ENCODE measurements at places on chromosomes 16 and 17.

DNA sequence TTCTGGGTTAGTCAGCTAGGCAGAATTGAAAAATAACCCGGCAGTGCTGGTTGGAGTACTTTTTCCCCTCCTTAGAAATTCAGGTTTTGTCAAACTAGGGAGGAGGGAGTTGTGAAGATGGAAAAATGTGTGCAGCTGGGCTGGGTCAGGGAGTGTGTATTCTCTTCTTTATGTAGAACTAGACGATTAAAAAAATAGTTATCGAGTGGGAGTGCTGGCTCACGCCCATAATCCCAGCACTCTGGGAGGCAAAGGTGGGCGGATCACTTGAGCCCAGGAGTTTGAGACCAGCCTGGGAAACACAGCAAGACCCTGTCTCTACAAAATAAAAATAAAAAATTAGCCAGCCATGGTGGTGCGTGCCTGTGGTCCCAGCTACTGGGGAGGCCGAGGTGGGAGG is 106.4 kb downstream of the GNAO1 start:
- no peak for DNase-seq

GRCh38 chr16:20318006-20318405 is 9.3 kb downstream of the GP2 start:
- DNase-seq: no peak

GRCh38 chr16:57266531-57267260 is 17.8 kb downstream of the PLLP start:
- no peak for DNase-seq

DNA sequence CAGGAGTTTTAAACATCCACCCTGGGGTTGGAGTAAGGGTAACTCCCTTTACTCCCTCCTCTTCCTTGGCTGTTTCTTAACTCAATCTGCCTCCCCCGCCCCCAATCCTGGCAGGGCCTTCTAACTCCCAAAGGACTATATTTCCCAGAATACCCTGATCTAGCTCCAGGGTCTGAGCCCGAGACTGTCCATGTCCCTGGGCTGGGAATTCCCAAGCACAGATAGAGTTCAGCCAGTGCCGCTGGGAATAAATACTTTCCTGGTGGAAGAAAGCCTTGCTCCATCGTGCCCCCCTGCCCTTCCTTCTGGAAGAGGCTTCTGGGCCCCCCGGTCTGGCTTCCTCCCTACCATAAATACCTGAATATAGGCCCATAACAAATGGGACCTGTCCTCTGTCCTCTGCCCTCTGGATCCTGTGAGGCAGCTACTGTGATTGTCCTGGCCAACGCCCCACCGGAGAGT is 10.2 kb downstream of the BAHCC1 start:
- DNase-seq: no peak

GRCh38 chr17:19302791-19303331 is 59.7 kb downstream of the B9D1 start:
- DNase-seq: no peak

GRCh38 chr17:67636834-67637520 is 80.8 kb upstream of the NOL11 start:
- no peak for DNase-seq

DNA sequence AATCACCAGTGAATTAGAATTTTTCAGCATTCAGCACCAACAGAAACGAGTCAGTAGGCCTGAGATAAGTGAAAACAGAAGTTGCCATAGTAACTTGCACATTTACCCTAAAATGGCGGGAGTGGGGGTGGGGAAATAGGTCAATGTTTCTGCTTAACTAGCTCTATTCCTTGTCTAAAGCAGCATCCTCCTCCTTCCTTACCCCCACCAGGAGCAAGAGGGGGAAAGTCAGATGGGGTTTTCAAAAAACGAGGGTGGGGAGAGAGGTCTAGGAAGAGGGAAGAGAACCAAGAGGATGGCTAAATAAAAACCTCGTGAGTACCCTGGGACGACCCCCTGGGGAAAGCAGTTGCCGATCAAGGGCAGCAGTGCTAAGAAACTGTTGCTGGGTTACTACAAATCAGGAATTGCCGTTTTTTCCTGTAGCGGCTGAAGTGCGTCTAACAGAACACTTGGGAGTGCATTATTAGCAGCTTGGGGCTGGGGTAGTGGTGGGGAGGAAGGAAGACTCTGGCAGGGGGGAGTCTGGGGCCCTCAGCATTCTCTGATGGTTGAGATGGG is 34.4 kb upstream of the MNT start:
- DNase-seq: no peak

- DNase-seq: no peak
Measured at GRCh38 chr16:66298006-66298405, 68.5 kb upstream of the CDH5 start.

- no peak for DNase-seq
Measured at GRCh38 chr16:20889625-20890275, 10.4 kb downstream of the DCUN1D3 start.

DNA sequence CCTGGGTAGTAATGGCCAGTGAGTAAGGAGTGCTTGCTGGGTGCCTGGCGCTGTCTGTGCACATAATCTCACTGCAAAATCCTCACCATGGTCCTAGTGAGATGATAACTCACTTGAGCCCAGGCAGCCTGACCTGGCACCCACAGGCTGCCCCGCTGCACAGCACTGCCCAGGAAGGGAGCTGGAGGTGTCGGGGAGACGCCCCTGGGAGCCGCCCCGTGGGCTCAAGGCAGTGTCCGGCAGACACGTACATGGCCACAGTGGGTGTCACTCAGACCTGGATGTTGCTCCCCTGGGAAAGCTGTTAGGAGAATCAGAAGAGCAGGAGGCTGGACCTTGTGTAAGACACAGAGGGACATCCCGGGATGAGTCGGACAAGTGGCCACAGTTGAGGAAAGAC is 44.2 kb downstream of the BEAN1 start:
- DNase-seq: no peak

GRCh38 chr16:27253526-27253930 is 15.0 kb downstream of the NSMCE1 start:
- no peak for DNase-seq

- DNase-seq: no peak
Measured at GRCh38 chr17:79804856-79805696, 8.2 kb upstream of the CBX8 start.

GRCh38 chr17:21345236-21345635 is 30.9 kb upstream of the KCNJ12 start:
- DNase-seq: no peak

GRCh38 chr16:69270395-69270794 is 40.8 kb upstream of the VPS4A start:
- DNase-seq: no peak

GRCh38 chr16:53035176-53035942 is 17.3 kb downstream of the CHD9NB start:
- DNase-seq: no peak

- DNase-seq: no peak
Measured at GRCh38 chr16:22625967-22626366, 115.3 kb downstream of the NPIPB5 start.

- no peak for DNase-seq
Measured at GRCh38 chr17:68570526-68570925, 30.6 kb downstream of the FAM20A start.

- no peak for DNase-seq
Measured at GRCh38 chr17:47763913-47764582, 31.0 kb downstream of the TBX21 start.

DNA sequence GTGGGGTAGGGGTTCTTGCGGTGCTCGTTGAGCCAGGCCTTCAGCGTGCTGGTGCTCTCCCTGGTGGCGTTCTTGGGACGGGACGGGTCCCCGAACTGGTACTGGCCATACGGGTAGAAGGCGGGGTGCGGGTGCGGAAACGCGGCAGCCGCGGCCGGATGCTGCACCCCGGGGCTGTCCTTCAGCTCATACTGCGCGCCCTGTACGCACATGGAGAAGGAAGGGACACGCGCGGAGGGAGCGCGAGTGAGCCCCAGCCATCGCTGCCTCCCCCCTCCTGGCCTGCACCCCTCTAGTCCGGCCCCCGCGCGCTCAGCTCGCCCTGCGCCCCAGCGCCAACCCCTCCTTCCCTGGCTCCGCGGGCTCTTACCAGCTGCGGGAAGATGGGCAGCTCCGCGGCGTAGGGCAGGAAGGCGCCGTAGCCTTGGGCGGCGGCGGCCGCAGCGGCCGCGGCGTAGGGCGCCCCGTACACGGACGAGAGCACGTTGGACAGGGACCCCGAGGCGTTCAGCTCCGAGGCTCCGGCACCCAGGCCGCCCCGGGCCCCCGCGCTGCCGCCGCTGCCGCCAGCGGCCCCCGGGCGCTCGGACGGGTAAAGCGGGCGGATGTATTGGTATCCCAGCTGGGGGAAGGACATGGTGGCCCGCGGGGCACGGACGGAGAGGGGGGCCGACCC is 1.0 kb downstream of the IRX3 start:
- DNase-seq: no peak

DNA sequence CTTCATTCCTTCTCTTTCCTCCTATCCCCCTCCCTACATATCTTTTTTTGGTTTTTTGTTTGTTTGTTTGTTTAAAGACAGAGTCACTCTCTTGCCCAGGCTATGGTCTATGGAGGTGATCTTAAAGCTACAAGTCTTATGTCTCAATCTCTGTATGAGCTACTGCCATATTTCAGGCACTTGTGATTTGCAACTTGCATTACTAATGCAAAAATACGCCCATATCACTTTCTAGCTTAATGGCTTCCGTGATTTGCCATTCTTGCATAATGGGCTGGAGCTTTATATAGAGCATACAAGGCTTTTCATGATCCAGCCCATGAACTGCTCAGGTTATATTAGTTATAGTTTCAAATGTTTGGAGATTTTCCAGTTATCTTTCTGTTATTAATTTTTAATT is 7.5 kb downstream of the CFAP97D1 start:
- no peak for DNase-seq

GRCh38 chr16:88459366-88460073 is 6.4 kb downstream of the ZFPM1 start:
- DNase-seq: no peak

- DNase-seq: no peak
Measured at GRCh38 chr16:75107505-75107904, 9.1 kb downstream of the LDHD start.

- no peak for DNase-seq
Measured at GRCh38 chr16:86072328-86073102, 173.6 kb downstream of the IRF8 start.

DNA sequence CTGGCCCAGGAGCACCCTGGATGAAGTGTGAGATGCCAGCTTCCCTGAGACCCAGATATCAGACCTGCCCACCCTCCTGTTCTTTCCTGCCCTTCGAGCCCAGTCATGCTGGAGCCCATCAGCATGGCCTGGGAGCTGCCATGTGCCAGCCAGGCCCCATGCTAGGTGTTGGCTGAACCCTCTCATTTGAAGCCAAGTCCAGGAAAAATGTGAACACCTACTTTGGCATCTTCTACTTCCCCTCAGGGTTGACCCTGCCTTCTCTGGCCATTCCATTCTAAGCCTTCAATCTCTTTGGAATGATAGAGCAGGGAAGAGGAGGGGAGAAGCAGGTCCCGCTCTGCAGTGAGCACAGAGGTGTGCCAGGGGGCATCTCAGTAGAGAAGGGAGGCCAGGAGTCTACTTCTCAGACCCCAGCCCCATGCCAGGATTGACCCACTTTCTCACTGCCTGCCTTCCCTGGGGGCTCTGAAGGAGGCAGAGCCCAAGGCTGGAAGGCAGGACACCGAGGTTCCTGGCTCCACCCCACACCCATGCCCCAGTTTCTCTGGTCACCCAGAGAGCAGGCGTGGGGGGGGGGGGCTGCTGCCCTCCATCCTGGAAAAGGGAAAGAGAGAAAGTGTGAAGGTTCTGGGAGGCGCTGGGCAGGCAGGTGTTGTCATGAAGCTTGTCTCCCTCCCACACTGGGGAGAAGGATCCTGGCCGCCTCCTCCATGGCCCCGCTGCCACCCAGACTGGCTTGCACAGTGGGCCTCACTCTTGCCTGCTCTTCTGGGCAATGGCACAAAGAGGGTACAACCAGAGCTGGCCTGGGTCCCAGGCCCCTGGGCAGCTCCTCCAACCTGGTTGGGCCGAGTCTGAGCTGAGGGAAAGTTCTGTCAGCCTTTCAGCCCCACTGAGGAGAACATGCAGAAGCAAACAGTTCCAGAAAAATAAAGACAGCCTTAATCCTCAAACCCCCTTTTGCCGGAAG is 9.3 kb downstream of the HDAC5 start:
- no peak for DNase-seq

DNA sequence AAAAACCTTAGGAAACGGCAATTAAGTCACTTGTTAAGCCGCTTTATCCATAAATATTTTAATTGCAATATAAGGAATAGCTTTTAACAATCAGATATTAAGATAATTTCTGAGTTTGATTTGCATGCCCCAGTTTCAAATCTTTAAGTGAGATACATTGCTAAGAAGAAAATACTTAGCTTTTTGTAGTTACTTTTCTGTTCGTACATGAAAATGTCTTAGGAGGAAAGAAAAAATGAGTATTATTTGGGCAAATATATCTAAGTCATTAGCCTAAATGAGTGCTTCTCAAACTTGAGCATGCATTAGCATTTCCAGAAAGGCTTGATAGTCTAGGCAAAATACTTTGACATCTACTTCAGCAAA is 6.4 kb downstream of the ZNF207 start:
- no peak for DNase-seq

- DNase-seq: no peak
Measured at GRCh38 chr16:11084484-11084875, 140.1 kb downstream of the CLEC16A start.

GRCh38 chr16:81995651-81996050 is 15.6 kb downstream of the SDR42E1 start:
- DNase-seq: no peak

DNA sequence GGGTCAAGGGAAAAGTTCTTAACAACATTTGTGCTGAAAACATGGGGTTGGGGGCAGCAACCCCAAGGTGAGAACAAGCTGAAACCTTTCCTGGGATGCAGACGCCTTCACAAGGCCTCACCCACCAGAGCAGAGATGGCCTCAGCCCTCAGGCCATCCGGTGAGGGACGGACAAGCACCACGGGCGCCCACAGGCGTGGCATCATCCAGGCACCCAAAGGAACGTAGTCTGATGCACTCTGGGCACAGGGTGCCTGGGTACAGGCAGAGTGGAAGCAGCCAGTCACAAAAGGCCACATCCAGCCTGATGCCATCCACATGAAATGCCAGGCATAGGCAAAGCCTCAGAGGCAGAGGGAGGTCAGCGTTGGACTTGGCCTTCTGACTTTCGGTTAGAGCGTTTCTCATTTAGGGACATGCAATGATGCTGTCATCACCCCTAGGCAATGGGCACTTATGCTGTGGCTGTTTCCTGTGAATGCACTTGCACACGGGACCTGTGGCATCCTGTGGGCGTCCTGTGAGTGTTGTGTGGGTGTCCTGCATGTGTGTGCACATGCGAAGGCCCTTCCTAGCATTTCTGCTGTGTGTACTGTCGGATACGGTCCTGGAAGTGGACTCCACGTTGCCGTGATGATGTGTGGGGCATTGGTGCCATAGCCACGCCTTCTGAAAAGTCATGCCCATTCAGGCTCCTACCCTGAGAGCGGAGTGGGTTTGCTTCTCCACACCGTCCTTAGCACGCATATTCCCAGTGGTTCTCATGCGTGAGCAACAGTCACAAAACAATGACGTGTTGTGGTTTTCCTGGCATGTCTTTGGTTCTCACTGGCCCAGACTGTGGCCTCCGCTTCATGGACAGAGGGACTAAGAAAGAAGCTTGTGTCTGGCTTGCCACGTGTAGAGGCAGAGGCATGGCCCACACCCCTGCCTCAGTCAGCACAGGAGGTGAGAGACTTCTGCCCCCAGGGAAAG is 52.7 kb upstream of the ZNF469 start:
- DNase-seq: no peak

- no peak for DNase-seq
Measured at GRCh38 chr17:80990921-80991644, 558 bp upstream of the CHMP6 start.

- no peak for DNase-seq
Measured at GRCh38 chr17:9982159-9982558, 77.1 kb upstream of the RCVRN start.
